ENCODE measurements at places on chromosomes 2 and 18. TPM values are rescaled to one million over a fixed set of nuclear protein-coding genes. Genes with fewer than 3 reads are reported as not detected.

DNA sequence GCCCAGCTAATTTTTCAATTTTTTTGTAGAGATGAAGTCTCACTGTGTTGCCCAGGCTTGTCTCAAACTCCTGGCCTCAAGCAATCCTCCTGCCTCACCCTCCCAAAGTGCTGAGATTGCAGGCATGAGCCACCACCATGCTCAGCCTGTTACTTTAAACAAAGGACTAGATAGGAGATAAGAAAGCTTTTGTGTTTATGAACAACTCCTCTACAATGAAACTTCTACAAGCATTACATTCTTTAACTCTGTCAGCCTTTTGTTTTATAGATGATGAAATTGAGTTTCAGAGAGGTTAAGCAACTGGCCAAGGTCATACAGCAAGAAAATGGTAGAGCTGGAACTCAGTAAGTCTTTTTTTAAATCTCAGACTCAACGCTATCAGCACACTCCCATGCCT is 22.7 kb downstream of the ALPK2 start:
- DNase-seq, result no peak
- peaks cover 4% of the 10 kb centered on the region for H3K4me1 ChIP-seq
- no peaks in the 10 kb centered on the region for H3K27me3 ChIP-seq

DNA sequence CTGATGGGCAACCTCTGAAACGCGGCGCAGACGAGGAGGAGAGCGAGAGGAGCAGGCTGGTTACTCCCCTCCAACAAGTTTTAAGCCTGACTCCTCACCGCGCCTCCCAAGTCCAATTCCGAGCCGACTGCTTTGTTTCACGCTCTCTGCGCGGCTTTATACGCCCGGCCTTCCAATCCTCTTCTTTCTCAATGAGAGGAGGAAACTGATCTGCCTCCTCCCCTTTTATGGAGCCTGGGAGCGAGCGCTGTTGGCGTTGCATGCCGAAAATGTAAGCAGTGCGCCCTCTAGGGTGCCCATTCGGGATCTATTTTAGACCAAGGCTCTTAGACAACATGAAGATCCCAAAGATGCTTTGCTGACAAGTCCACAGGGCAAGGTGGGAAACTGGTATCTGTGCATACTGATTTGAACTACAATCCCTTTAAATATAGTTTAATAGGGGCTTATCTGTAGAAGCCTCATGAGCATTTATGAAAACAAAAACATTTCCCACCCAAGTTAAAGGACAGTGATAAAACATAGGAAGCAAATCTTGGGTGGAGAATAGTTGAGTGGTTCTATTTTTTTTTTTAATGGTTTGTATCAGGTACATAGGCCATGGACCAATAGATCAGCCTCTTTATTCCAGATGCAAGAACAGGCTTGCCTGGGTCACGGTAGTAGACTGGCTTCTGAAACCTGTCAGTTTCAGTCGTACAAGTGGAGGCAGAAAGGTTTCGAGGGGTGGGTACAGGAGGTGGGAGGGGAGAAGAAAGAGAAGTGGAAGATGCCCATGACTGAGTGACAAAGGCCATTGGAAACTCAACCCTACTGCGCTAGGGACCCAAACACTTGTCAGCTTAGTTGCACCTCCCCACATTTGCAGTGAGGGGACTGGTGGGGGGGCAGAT is at the start of gene RND3:
TSS of gene RND3 (minus strand) at position 131 of the 893 bp plus-strand sequence. CDS start 250 bp downstream, outside the sequence.
- DNase-seq, result peak; percentile 96
- H3K27ac ChIP-seq, result no peak within 1 kb of the TSS
- no peaks in the 10 kb centered on the region for H3K36me3 ChIP-seq
- H3K4me1 ChIP-seq, result peaks cover 13% of the 10 kb centered on the region
- H3K4me3 ChIP-seq, result peak within 1 kb of the TSS; percentile 93

GRCh38 chr2:205590759-205591158 is 91.5 kb upstream of the NRP2 start:
- H3K36me3 ChIP-seq, result no peaks in the 10 kb centered on the region
- H3K4me3 ChIP-seq, result no peak overlapping the region
- no peaks in the 10 kb centered on the region for H3K27me3 ChIP-seq
- no peak for DNase-seq
- no peak overlapping the region for H3K27ac ChIP-seq

Gene LRRTM1
- total RNA-seq, result 1.1 TPM
